ENCODE measurements at places on chromosomes 12 and 14.
A peak's percentile ranks its signal among the peaks of the same experiment; 100 is the strongest.

- no peak for DNase-seq
Observed at GRCh38 chr12:86091681-86092080, 164.5 kb downstream of the MGAT4C start.

- DNase-seq: peak; percentile 85
Observed at GRCh38 chr14:77024171-77024691, 4.3 kb downstream of the IRF2BPL start.

GRCh38 chr12:39503439-39503838, 60.5 kb upstream of the KIF21A start:
- peak; percentile 70 for DNase-seq

DNA sequence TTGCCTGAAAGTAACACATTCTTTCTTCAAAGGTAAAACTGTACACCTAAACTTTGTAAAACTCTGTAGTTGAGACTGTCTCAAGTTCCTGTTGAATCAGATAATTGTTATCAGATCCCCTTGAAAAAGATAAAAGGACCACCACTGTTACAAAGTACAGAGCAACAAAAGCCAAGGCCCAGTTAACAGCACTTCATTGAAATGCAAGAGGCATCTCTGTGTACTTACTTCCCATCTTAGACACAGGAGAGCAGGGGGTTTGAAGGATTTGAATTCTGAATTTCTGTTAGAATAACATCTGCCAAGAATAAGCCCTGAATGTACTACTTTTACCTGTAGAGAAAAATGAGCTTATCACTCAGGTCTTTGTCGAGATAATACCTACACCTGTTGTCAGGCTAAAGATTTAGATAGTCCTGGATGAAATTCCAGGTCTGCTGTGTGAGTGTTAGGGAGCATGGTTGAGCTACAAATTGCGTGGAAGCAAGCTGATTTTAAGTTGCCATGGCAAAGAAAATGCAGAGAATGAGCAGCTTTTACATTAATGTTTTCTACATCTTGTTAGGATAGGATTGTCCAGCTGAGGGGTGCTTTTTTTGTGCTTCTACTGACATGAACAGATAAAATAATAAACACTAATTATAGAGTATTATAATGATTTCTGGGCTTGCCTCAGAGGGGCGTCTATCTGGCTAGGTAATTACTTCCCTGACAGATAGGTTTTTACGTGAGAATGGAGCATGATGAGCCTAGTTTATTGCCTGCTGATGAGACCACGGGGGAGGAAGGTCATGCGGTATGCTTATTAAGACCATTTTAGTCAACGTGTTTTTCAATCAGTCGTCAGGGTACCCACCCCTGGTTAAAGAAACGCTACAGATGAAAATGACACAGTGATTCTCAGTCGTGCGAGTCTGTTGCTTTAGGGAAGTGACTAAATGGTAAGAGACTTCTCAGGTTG, 309.2 kb downstream of the PAWR start:
- no peak for DNase-seq

DNA sequence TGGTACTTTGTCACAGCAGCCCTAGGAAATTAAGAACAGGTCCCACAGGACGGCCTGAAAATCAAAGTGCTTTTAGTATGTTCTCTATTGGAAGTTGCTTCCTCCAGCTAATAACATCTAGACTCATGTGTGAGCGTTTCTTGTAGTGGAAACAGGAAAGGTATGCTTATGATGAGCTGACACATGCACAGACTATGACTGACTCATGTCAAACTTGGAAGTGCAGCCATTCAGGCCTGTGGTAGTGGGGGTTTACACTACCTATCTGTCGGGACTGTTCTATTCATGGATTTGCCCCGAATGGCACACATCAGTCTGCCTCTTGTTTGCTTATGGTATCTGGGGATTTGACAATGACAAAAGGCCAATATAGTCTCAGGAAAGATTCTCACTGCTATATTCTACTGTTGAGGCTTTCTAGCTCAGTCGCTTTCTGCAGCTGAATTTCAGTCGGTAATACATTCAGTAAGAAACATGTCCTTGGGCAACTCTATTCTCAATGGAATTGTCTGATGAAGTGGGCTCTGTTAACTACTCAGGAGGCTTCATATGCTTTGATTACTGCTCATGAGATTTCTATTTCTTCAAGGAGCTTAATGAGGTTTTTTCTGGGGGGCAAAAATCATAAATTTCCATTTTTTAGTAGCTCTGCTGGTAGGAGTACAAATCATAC, 270.3 kb upstream of the DAAM1 start:
- no peak for DNase-seq

GRCh38 chr14:54332490-54332889, 64.3 kb upstream of the CDKN3 start:
- no peak for DNase-seq

- DNase-seq: peak; percentile 36
Observed at GRCh38 chr12:99392091-99392850, 255.3 kb upstream of the GARIN6 start.

DNA sequence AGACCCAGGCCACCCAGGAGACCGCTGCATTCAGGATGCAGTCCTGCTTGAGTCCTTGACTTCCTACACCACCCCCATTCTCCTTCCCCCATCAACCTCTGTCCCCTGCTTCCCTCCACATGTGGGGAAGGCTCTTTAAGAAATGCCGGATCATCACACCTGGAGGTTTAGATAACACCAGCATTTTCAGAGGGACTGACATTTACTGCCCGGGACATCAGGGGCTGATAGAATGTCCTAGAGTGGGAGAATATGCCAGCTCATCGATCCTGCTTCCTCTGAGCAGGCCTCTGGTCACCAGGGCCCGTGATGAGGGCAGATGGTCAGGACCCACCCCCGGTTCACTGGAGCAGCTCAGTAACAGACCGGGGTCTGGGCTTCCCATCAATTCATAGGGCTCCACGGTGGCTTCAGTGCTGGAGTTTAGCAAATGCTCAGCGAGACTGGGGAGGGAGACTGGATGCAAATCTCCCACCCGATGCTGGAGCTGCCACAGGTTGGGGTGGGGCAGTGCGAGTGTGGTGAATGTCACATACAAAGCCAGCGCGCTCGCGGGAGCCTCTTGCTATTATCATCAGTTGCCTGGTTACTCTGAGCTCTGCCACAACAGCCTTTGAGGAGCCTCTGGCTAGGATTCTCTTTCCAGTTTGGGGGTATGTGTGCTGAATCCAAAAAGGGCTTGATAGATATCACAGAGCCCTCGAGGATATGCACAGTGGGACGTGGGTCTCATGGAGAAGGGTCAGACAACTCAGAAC, 111.6 kb downstream of the RBM19 start:
- no peak for DNase-seq

DNA sequence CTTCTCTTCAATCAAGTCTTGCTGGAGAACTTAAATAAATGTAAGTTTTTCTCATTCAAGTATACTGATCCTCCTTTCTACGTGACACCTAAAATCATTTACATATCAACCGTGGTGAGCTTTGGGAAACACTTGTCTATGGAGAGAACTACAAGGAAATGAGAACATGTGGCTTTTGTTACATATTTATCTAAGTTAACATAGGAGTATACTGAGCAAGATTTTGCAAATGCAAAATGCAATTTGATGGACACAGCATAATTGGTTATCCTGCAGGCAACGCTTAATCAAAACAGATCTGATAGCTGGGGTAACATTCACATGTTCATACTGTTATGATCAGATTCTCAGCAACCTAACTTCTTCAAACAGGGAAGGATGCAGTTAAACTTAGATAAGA, 376.3 kb downstream of the TMEM132D start:
- DNase-seq: no peak

- DNase-seq: peak; percentile 8
Observed at GRCh38 chr14:47917344-47917954, 242.0 kb upstream of the MDGA2 start.

DNA sequence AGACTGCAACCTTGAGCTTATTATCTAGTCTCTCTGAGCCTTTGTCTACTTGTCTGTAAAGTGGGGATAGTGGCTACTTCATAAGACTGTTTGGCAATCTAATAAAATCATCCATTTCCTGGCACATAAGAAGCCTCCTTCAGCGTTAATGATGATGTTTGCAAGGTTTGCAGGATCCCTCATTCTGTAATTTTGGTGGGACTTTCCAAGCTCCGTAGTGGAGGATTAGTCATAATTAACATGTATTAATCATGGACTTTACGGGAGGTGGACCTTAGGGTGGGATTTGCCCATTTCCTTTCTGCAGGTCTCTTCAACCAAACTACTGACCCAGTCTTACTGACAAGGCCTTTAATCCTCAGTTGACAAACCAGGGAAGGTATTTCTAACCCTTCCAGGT, 66.2 kb downstream of the NTF3 start:
- no peak for DNase-seq

GRCh38 chr12:124567673-124568373, 411 bp upstream of the NCOR2 start:
- peak; percentile 89 for DNase-seq

DNA sequence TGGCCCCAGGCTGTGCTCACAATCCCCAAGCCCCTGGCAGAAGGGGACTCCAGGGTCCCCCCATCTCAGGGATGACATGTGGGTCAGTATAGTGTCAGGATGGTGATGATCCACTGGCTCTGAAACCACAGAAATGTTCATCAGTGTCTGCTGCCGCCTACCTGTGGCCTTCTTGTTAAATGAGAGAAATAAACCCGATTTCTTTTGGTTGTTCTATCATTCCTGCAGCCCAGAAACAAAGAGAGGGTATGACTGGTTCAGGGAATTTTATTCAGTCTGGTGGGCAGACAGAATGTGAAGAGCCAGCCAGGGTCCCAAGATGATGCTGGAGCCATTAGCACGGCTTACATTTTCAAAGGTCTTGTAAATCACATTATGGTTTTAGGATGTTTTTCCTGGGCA, 86.6 kb downstream of the CRADD start:
- no peak for DNase-seq

GRCh38 chr12:48197971-48198671, 5.0 kb downstream of the OR10AD1 start:
- DNase-seq: peak; percentile 97

DNA sequence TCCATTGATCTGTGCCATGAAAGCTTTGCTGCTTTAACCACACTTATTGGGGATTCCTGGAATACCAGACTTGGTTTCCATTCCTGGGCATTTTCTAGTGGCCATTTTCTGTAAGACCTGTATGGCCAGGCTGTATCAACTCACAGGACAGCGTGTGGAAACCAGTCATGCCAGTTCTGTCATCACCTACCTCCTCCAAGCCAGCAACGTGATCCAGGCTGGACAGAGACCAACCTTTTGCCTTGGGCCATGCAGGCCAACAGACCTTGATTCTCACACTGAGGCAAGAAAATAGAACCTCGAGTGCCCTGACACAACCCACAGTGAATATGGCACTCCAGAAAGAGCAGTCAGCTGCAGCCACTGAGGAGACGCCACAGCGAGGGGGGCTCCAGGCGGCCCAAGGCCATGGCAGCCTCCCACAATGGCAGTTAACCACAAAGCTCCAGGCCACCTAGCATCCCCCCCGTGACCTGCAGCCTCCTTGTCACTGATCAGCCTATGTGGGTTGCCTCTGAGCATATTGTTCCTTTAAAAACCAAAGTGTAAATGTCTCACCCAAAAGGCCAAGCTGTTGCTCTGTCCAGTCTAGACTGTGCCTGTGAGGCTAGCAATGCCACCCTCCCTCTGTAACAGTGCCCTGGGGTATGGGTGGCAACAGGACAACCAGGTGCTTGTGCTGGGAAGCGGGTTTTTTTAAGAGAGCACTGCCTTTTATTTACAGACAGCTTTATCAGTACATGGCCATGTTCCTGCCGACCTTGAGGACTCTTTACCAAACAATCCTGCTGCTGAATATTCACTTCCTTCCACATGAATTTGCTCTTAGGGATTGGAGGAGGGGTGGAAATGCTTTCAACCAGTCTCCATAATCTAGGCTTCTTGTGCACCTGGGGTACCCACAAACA, 168.7 kb upstream of the HIF1A start:
- no peak for DNase-seq

DNA sequence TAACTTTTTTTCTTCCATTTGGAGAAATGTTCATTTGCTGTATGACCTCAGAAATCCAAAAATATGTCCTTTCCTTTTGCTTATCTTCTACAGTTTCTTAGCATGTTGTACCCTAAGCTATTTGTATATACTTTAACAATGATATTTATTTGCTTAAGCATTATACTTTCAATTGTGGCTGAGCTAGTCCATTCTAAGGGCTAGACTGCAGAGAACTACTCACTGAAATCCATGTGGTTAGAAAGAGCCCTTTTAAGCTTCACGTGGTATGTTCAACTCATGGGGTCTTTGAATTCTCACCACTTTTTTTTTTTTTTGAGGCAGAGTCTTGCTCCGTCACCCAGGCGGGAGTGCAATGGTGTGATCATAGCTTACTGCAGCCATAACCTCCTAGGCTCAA, 122.5 kb downstream of the HMGA2 start:
- no peak for DNase-seq

- DNase-seq: no peak
Observed at GRCh38 chr14:69532561-69533340, 41.9 kb downstream of the CCDC177 start.

DNA sequence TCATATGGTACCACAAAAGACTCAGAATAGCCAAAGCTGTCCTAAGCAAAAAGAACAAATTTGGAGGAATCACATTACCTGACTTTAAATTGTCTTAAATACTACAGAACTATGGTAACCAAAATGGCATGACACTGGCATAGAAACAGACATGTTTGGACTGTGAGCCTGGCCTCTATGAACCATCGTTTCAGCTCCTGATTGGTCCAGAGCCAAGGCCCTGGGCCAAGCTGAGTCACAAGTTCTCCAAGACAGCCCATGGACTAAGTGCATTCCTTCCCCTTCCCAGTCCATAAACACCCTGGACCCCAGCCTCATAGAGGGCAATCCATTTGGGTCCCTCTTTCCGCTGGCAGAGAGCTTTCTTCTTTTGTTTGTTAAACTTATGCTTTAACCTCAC, 12.1 kb upstream of the PRR4 start:
- no peak for DNase-seq

DNA sequence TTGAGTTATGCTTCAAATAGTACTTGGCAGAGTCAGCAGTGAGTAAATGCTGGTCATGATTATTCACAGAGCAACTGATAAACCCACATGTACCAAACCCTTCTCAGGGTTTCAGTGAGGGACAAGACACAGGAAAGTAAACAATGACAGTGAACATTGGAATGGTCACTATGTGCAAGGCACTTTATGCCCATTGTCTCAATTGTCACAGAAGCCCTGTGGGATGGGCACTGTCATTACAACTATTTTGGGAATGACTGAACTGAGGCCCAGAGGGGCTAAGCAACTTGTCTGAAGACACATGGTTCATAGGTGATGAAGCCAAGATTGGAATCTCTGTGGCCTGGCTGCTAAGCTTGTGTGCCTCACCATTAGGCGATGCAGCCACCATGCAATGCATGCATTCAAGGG, 238.5 kb downstream of the RBM19 start:
- no peak for DNase-seq

DNA sequence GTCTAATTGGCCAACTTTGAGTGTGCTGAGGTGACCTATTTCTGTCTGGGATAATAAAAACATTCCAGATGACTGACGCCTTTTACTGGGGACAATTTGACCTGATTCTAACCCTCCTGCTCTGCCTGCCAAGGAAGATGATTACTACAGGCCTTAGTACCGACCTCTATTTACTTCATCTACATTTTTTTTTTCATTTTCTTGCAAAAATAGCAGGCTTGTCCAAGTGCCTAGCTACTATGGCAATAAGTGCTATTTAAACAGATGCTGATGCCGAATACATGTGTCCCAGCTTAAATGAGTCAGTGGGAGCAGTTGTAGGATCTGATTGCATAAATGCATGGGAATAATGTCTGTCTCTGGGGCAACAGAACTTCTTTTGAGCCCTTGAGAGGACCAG, 254.3 kb downstream of the RGS6 start:
- DNase-seq: no peak

All from cardiac muscle cell (in vitro differentiated cells and primary cell).